ENCODE measurements at places on chromosomes 5 and 9.

DNA sequence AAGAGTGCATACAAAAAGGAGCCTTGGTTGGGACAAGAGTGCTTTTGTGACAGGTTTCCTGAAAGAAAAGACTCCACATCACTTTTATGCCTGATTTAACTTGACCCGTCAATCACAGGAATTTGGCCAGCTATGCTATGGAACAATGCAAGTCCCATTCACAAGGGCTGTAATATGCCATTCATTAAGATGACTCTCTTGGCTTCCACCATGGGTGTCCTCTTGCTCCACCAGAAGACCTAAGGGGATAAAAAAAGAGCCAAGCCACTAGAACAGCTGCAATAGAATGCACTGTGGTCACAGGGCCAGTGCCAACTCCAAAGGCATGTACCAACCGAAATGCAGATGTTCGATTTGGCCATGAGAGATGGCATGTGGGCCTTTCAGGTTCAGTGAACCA, 480.1 kb upstream of the MPDZ start:
- no peak for DNase-seq

- no peak for DNase-seq
Observed at GRCh38 chr5:120794121-120794520, 330.0 kb downstream of the PRR16 start.

DNA sequence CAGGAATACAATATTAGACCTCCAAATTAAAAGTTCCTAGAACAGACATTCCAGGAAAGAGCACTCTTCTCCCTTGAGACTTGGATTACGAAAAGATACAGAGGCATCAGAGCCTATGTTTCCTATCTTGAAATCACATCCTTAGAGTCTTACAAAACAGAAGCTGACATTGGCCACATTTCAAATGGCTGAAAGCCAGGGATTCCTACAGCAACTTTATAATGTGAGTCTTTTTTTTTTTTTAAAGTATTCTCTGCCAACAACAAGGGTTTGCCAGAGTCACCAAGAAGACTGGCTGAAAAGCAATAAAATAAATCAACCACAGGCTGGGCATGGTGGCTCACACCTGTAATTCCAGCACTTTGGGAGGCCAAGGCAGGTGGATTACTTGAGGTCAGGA, 63.1 kb downstream of the TRPM6 start:
- peak; percentile 55 for DNase-seq

GRCh38 chr9:123267481-123268198, 746 bp downstream of the STRBP start:
- DNase-seq: no peak

GRCh38 chr5:5736007-5736406, 313.5 kb downstream of the ICE1 start:
- DNase-seq: no peak

DNA sequence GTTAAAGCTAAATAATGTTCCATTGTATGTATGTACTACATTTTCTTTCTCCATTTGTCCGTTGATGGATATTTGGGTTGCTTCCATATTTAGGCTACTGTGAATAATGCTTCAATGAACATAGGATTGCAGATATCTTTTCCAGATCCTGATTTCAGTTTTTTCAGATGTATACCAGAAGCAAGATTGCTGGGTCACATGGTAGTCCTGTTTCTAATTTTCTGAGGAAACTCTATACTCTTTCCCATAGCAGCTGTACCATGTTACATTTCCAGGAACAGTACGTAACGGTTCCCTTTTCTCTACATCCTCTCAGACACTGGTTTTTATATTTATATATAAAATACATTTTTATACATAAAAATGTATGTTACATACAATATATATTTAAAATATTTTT, 121.8 kb downstream of the GCNT1 start:
- no peak for DNase-seq

DNA sequence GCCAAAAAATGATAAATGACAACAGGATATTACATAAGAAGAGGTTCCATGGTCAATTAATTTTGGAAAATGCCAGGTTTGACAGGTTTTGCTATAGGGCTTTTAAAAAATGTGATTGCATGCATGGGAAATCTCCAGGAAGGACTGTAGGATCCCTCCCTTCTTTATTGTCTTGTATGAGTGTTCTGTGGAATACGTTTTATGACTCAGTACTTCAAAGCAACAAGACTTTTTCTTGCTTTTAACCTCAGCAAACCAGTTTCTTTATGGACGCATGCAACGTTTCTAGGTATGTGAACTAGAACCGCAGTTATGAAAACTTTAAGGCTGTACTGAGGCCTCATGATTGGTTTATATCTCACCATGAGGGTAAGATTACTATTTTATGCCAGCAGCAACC, 76.6 kb upstream of the NTRK2 start:
- no peak for DNase-seq

- DNase-seq: peak; percentile 26
Observed at GRCh38 chr5:61625681-61626621, 293.9 kb downstream of the ZSWIM6 start.

DNA sequence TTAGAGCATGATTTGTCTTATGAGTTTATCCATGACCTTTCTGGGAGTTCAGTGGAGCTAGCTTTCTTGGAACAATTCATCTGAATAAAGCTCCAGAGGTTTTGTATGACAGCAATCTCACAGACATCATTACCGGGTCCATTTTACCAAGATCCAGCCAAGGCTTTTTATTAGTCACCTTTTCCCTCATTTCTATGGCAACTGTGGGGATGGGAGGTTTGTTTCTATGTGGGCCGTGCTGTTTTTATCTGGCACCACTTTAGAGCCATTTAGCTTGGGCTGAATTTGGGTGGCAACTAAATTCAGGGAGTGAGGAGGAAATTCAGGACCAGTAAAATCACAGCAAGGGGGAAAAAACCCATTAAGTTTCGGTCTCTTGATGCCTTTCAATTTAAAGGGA, 245.7 kb downstream of the NSG2 start:
- DNase-seq: no peak

GRCh38 chr5:179273441-179274145, 71.7 kb downstream of the ADAMTS2 start:
- no peak for DNase-seq

GRCh38 chr9:20042128-20042711, 253.4 kb upstream of the SLC24A2 start:
- no peak for DNase-seq

- DNase-seq: peak; percentile 28
Observed at GRCh38 chr9:122498883-122499288, 11.7 kb upstream of the OR1J2 start.

DNA sequence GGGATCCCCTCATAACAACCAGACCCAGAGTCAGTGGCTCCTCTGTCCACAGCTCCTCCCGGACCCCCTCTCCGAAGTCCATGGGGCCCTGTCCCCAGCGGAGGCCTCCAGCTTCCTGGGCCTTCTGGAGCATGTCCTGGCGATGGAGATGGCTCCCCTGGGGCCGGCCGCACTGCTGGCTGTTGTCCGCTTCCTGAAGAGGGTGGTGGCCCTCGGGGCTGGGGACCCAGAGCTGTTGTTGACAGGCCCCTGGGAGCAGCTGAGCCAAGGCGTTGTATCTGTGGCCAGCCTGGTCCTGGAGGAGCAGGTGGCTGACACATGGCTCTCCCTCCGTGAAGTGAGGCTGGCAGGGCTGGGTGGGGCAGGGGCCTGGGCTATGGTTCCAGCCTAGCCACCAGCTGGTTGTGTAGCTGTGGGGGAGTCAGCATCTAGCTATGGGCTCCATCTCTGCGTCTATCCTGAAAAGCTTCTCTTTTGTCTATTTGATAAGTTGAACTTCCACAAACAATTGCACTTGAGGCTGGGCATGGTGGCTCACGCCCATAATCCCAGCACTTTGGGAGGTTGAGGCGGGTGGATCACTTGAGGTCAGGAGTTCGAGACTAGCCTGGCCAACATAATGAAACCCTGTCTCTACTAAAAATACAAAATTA, 4.7 kb downstream of the ADGRD2 start:
- DNase-seq: no peak

- DNase-seq: no peak
Observed at GRCh38 chr5:37893434-37894134, 53.7 kb upstream of the GDNF start.

DNA sequence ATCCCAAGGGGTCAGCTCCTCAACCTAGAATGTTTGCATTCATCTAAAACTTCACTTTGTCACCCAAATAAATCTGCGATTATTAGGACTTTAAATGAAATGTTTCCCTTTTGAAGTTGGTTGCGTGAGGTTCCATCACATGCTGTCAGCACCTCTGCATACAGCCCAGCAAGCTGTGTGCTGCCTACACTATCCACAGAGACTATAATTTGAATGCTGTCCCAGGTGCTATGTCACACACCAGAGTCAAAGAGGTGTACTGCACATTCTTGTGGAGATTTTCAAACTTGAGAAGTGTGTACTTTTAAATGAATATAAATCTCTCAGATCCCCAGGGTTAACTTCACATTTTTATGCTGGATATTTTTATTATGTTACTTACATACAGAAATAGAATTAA, 19.3 kb upstream of the CKS2 start:
- DNase-seq: no peak

- no peak for DNase-seq
Observed at GRCh38 chr5:44454002-44454401, 64.8 kb upstream of the FGF10 start.

DNA sequence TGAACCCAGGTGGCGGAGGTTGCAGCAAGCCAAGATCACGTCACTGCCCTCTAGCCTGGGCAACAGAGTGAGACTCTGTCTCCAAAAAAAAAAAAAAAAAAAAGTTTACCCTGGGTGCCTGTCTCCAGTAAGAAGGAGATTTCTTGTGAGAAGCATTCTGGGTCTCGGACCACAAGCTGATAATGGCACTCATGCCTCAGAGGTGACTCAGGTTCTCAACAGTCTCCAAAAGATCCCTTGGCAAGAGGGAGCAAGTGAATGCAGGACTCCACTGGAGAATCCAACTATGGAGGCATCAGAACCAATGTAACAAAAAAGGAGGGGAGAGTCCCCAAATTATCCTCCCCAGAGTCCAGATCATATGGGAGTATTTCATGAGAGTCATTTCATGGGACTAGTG, 106.0 kb upstream of the LRRTM2 start:
- DNase-seq: no peak

GRCh38 chr9:124054582-124055227, 43.1 kb downstream of the LHX2 start:
- DNase-seq: no peak

DNA sequence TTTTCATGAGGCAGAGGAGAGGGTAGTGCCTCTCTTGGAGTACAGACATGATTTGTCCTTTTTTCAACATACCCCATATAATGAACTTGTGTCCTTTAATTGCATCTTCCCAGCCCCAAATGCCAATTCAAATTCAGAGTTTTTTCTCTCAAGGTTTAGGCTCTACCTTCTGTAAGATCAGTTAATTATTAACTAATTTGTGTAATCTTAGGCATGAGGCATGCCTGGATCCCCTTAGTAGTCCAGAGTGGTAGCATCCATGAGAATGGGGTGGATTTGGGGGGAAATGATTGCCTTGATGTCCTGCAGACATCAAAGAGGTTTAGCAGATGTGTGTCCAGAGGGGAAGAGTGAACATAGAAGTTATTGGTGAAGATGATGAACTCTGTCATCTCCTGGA, 533.3 kb downstream of the LRRC70 start:
- DNase-seq: no peak

DNA sequence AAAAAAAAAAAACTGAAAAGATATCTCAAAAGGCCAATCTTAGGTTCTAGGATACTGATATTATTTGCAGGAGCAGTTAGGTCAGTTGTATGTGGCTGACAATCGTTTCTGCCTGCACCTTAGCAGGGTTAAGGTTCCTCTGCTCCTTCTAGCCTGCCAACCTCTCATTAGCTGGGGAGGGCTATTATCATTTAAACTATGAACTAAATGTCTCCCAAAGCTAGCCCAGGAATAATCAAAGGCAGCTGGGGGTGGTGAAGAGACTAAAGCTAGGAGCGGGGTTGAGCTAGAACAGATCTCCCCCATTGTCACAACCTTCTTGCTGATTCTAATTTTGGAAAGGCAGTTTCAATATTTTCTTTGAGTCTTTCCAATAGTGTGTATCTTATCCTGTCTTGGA, 99.9 kb downstream of the ICE1 start:
- no peak for DNase-seq

DNA sequence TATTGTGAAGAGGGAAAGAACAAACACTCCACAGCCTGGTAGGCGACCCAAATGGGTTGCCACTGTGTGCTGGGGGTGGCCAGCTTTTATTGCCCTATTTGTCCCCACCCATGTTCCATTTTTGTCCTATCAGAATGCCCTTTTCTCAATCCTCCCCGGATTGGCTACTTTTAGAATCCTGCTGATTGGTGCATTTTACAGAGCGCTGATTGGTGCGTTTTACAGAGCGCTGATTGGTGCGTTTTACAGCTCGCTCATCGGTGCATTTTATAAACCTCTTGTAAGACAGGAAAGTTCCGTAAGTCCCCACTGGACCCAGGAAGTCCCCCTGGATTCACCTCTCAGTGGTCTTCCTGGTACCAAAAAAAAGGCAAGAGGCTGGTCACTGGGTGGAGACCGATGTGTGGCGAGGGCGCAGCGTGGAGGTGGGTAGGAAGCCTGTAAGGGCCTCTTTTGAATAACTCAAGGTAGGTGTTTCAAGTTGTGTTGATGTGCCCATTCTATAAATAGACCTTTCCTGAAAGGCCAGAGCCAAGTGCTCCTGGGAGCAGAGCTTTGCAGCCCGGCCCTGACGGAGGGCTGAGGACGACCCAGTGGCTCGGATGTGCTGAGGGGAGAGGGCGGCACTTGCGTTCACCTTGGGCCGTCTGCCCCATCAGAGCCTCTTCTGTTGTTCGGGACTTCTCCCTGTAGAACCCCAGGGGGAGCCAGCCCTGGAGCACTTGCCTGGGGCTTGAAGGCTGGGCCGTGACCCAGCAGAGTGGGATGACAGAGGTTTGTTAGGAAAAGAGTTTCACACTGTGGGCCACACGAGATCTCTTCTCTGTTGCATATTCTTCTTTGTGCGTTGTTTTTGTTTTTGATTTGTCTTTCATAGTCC, 7.2 kb upstream of the GFPT2 start:
- no peak for DNase-seq

DNA sequence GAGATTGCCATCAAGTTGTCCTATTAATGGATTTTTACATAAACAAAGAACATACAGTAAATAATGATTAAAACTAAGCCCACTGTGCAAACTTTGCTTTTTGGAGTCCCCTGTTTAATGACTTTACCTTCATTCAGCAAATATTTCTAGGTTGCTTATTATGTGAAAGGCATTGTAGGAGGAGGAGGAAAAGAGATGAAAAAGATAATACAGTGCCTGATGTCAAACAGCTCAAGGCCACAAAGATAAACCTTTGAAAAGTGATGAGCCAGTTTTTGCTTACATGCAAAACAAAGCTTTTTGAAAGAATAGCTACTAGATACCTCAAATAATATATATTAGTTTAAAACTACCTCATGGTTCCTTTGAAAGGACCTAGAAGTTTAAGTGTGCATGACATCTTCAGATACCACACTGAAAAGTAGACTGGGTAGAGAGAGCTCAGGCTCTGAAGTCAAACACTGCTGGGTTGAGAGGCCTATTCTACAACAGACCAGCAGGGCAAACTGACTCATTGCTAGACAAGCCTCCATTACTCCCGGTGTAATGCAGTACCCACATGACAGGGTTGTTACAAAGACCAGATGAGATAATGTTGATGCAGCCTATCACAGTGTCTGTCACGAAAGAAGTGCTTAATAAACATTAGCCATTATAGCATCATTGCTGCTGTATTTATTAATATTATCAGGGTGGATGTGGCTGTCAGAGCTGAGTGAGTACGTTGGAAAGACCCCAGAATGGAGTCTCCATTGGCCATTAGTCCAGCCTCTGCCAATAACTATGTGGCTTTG, 11.8 kb downstream of the DEPDC1B start:
- peak; percentile 28 for DNase-seq

- no peak for DNase-seq
Observed at GRCh38 chr5:78586251-78586650, 62.3 kb downstream of the LHFPL2 start.
